ENCODE measurements at places on chromosomes 12 and 14.
A peak's percentile ranks its signal among the peaks of the same experiment; 100 is the strongest.

DNA sequence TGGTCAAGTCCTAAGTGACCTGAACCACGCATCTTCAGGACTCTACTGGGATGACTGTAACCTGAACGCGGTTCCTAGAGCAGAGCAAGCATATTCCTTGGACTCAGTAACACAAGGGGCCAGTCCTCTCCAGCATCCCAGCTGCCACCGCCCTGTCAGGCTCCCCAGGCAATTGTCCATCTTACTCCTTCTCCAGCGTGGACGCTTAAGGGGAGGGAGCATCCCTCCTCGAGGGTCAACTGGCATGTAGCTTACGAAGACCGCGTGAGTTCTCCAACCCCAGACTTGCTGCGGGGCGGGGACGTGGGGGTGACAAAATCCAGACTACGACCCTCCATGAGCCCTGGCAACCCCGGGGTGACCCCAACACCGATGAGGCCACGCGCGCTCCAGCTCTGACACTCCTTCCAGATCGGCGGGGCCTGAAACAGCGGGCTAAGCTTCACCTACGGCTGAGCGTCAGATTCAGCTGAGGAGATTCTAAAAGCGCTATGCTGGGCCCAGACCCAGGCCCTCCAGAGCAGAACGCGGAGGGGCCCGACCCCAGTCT lies 846 bp upstream of the MTHFD1 start:
- DNase-seq: no peak

DNA sequence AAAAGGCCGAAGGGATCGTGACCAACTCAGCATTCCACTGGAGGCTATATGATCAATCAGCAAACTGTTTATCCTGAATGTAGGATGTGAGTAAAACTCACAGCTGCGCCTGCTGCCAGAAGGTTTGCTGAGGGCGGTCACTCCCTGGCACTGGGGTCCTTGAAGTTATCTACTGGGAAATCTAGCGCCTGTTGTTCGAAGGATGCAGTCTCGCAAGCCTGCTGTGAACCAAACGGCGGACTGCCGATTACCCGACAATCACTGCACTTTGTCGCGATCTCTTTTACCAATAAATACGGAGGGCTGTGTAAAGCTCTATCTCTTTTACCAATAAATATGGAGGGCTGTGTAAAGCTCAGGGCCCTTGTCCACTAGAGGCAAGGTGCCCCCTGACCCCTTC lies 12.9 kb downstream of the DDX51 start:
- DNase-seq: no peak

DNA sequence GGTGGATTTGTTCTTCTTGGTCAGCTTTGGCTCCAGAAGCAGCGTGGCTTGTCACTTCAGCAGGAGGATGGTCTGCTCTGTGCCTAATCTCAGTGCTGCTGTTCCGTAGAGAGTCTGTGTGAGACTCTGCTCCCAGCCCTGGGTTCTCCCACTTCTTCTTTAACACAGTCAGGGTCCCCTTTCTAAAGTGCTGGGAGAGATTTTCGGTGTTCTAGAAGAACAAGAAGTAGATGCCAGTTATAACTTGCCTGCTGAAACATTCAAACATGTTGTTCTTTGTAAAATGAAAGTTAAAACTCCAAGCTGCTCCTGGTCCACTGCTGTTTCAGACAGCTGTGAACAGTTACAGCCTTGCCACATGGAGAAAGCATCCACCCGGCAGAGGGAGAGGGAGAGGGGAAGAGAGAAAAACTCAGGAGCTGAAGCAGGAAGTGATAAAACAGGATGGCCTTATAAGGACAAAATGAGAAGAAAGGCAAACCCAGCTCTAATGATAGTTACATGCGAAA lies 55.2 kb upstream of the CERS5 start:
- DNase-seq: peak; percentile 2

GRCh38 chr12:104828015-104828414 lies 130.1 kb downstream of the SLC41A2 start:
- no peak for DNase-seq

GRCh38 chr14:72616294-72616693 lies 277.6 kb downstream of the DPF3 start:
- no peak for DNase-seq

GRCh38 chr12:113289361-113289760 lies 45.5 kb downstream of the SLC8B1 start:
- no peak for DNase-seq

DNA sequence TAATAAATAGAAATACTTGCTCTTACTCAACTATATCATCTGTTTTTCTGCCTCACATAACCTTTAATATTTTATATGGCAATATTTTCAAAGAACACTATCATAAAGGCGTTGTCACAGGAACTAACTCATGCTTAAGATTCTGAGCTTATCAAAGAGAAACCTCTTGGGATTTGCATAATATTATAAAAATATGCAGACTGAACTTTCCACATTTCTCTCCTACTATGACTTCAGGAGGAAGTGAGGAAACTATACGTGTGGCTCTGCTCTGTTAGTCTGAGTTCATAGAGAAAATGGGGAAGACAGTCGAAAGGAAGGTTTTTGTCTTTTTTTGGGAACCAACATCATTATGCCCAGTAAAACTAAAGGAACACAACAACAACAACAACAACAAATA lies 124.7 kb downstream of the GARIN6 start:
- DNase-seq: no peak

DNA sequence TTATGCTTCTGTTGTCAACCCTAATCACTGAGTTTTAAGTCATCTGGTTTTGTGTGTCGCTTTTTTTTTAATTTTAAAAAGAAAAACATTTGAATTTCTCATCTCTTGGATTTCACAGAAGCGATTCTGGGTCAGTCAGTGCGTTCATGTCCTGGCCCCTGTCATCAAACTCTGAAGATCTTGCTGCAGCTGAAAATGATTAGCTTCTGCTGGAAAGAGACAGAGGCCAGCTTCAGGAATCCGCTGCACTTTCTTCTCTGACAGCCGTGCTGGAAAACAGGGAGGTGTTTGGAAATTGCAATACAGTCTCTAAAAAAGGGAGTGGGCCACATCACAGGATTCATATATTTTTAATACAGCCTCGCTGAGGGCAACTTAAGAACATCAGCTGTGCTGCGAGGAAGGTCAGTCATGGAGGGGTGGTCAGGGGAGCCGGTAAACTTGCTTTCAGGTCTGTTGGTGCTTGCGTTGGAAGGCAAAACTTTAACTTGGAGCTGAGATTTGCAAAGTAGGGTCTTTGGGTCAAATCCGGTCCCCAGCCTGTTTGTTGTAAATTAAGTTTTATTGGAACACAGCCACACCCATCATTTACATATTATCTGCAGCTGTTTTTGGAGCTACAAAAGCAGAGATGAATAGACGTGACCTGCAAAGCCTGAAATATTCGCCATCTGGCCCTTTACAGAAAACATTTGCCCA lies 190.8 kb downstream of the AACS start:
- no peak for DNase-seq

GRCh38 chr14:23023022-23023794 lies 11.5 kb downstream of the PSMB5 start:
- no peak for DNase-seq

DNA sequence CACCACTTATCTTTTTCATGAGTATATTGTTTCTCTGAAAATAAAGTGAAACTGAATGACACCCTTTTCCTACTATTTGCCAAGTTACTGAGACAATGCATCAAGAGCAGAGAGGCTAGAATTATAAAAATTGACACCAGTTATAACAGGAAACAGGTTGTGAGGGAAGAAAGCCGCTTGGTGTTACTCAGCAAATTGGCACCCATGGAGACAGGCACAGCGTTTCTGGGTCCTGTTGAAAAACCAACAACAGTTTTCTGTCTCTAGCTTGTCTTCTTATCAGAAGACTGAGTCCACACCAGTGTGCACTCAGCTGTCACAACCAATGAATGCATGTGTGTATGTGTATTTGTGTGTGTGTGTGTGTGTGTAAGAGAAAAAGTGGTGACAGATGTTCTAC lies 267.7 kb downstream of the KCNH5 start:
- no peak for DNase-seq

GRCh38 chr12:104533134-104533533 lies 76.4 kb downstream of the CHST11 start:
- no peak for DNase-seq

DNA sequence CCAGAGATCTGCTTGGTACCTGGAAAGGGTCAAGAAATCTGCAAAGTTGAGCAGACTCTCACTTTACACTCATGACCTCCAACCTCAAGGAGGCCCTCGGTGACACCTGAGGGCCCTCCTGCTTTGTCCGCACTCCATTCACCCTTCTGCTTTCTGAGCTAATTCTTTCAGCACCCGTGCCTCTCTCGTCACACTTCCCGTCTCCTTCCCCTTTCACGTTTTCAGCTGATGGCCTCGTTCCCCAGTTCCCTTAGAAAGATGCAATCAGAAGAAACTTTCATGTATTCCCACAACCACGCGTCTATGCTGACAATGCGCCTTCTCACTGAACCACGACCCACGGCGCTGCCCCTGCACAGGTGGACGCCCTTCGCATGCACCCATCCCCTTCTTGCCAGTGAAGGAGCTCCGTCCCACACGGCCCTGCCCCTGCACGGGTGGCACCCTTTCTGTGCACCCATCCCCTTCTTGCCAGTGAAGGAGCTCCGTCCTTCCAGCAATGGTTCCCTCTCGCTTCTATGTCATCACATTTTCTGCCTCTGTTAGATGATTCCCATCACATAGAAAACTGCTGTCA lies 340.1 kb upstream of the FKBP4 start:
- no peak for DNase-seq

GRCh38 chr12:25872137-25872536 lies 86.3 kb upstream of the RASSF8 start:
- DNase-seq: no peak

- no peak for DNase-seq
These were observed 45.9 kb downstream of the TSPAN9 start for GRCh38 chr12:3122841-3123678.
